Activated CD8-positive, alpha-beta T cell treated with anti-CD3 and anti-CD28 coated beads for 36 hours (primary cell): ENCODE measurements at places on chromosomes 4 and X. TPM values are rescaled to one million over a fixed set of nuclear protein-coding genes. Genes with fewer than 3 reads are reported as not detected.

Gene EFHC2
- total RNA-seq, result 0.31 TPM

Gene RASSF6
- not detected for total RNA-seq

- no peak for DNase-seq
These were observed 57.5 kb downstream of the HADH start for GRCh38 chr4:108047199-108047598.

- DNase-seq, result no peak
These were observed 79.3 kb downstream of the CLDN22 start for GRCh38 chr4:183240581-183241321.

GRCh38 chr4:135238940-135239339 lies 1037.4 kb upstream of the PABPC4L start:
- no peak for DNase-seq

DNA sequence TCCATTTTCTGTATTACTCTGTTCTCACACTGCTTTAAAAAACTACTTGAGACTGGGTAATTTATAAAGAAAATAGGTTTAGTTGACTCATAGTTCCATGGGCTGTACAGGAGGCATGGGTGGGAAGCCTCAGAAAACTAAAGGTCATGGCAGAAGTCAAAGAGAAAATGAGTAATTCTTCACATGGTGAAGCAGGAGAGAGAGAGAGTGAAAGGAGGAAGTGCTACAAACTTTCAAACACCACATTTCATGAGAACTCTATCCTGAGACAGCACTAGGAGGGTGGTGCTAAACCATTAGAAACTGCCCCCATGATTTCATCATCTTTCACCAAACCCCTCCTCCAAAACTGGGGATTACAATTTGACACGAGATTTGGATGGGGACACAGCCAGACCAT lies 108.0 kb upstream of the PBDC1 start:
- peak; percentile 22 for DNase-seq
